GF-D8 (cell line): ENCODE measurements at places on chromosomes 4 and X.

- no peak for DNase-seq
Observed at GRCh38 chrX:16429406-16429805, 220.6 kb upstream of the S100G start.

- no peak for DNase-seq
Observed at GRCh38 chrX:1118572-1119199, 93.8 kb downstream of the CRLF2 start.

DNA sequence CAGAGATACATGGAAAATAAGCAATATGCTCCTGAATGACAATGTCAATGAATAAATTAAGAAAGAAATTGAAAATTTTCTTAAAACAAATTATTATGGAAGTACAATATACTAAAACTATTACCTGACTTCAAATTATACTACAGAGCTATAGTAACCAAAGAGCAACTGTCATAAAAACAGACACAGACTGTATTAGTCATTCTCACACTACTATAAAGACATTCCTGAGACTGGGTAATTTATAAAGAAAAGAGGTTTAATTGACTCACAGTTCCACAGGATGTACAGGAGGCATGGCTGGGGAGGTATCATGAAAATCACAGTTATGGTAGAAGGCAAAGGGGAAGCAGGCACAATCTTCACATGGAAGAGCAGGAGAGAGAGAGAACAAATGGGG is 60.0 kb upstream of the CYSLTR1 start:
- DNase-seq = no peak

GRCh38 chr4:25834411-25835107 is 28.2 kb downstream of the SEL1L3 start:
- no peak for DNase-seq

- no peak for DNase-seq
Observed at GRCh38 chrX:140701480-140701879, 8.1 kb upstream of the LINC00632 start.

GRCh38 chrX:926991-927390 is 285.5 kb downstream of the CRLF2 start:
- no peak for DNase-seq

DNA sequence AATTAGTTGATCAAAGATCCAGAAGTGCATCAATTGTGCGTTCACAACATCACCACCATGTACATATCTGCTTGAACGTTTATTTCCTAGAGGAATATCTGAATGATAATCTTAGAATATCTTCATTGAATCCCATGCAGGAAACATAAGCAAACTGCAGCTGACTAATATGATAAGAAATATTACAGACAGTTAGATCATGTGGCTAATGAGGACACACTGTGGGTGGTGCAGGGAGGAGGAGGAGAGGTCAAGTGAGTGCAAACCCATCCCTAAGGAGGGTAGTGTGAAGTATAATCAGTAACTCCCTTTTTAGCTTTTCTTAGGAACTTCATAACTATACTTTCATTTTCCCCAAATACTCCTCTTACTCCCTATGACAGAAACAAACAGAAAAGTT is 58.3 kb upstream of the HPGD start:
- no peak for DNase-seq

GRCh38 chrX:117196481-117196880 is 733.7 kb upstream of the CT83 start:
- no peak for DNase-seq

GRCh38 chrX:14010566-14010965 is 19.1 kb downstream of the GEMIN8 start:
- DNase-seq = no peak

DNA sequence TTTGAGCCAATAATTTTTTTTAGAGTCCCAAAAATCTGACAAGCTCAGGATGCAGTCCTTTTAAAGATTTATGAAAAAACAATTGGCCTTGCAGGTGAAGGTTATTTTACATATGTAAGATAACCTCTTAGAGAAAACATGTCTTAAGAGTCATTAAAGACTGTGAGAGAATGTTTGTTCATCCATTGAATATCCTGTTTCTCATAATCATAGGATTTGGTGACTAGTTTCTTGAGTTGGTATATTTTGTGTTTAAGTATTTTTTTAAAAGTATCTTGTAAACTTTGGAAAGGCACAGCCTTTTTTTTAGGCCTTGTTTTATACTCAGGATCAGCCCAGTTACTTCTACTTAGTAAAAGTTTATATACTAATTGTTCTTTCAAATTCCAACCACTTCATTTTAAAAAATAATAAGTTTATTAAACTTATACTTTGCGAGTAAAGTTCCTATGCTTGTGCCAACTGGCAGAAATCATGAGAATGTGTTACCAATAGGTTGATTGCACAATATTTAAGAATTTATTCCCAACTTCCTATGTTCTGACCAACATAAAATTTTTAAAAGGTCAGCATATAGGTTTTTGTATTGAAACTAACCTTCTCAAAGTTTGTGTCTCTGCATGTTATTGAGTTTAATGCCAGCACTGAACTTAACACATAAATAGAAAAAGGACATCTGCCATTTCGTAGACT is 40.0 kb upstream of the ARSJ start:
- DNase-seq = no peak

GRCh38 chr4:80058740-80059139 is 14.3 kb downstream of the ANTXR2 start:
- peak; percentile 92 for DNase-seq

- DNase-seq = no peak
Observed at GRCh38 chr4:113603911-113604310, 157.6 kb downstream of the CAMK2D start.

DNA sequence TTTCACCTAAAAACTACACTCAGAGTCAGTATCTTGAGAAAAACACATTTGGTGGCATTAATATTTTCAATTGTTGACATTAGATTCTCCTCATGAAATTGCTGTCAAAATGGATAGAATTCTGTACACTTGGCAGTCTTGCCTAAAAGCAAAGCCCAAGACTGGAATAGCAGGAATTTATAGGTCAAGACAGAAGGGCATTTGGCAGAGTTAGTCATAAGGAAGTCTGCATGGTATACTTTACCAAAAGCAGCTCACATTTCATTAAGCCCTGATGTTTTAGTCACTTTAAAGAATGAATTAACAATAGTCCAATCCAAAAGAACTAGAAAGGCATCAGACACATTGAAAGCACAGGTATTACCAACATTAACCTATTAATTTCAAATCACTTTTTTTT is 7.1 kb downstream of the CCDC160 start:
- no peak for DNase-seq

DNA sequence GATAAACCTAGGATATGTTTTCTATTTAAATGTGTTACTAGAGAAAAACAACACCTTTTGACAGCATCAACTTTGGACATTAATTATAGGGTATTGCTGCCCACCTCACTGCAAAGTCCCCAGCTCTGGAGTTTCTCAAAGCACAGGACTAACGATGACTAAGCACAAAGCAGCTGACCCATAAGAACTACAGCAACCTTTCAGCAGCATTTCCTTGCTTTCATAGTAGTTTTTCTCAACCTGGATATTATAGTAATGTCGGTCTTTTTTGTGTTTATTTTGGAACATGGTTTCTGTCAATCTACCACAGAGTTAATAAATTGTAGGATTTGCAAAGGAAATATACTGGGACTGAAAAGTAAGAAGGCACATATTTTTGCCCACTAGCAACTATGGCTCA is 21.5 kb downstream of the HHIP start:
- DNase-seq = no peak

GRCh38 chrX:35046660-35047296 is 104.2 kb downstream of the FAM47B start:
- no peak for DNase-seq

DNA sequence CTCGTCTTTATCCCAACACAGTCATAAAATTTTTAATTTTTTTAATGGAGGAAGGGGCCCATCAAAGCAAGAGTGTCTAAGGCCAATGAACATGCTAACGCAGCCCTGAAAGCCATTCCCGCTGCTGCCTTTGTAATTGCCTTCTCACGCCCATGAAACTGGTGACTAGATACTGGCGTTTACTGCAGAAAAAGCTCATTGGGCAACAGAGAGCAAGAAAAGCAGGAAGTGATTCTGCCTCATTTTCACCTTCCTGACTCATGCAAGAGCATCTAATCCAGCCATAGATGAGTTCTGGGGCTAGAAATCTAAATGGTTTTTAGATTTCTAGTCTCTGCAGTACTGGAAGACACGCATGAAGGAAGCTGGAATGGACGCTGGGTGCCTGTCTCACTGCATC is 72.5 kb downstream of the ANXA3 start:
- no peak for DNase-seq

- no peak for DNase-seq
Observed at GRCh38 chr4:95181243-95181995, 367.4 kb downstream of the UNC5C start.

GRCh38 chrX:136694431-136695087 is 46.6 kb downstream of the CD40LG start:
- no peak for DNase-seq

- DNase-seq = no peak
Observed at GRCh38 chrX:7145454-7145853, 2.1 kb upstream of the STS start.
